ENCODE measurements at places on chromosomes 16 and 17. TPM values are rescaled to one million over a fixed set of nuclear protein-coding genes. Genes with fewer than 3 reads are reported as not detected.

Gene GINS3
- total RNA-seq, result 46.4 TPM

Gene RDM1
- not detected for total RNA-seq

Gene ZNF319
- total RNA-seq, result 5.6 TPM

Gene PLLP
- total RNA-seq, result 0.30 TPM

Gene MEAK7
- 5.1 TPM for total RNA-seq

Gene CLEC3A
- not detected for total RNA-seq

Gene MGAT5B
- total RNA-seq, result 0.35 TPM

Gene CCL7
- not detected for total RNA-seq

Gene PRSS22
- not detected for total RNA-seq

Gene CHST4
- total RNA-seq, result 0.61 TPM

Gene TK1
- 141 TPM for total RNA-seq

Gene LHX1
- total RNA-seq, result 0.43 TPM

Gene TM4SF5
- total RNA-seq, result not detected

Gene ADCY9
- total RNA-seq, result 17.9 TPM

Gene PPM1E
- 3.2 TPM for total RNA-seq

Gene TPSG1
- total RNA-seq, result not detected

Gene ABCA8
- 0.13 TPM for total RNA-seq

Gene GCGR
- total RNA-seq, result 0.04 TPM

Gene ABCC12
- not detected for total RNA-seq

Gene RASD1
- not detected for total RNA-seq

Gene TEKT5
- not detected for total RNA-seq

Gene GRIN2A
- total RNA-seq, result not detected

Gene UTP18
- total RNA-seq, result 57.9 TPM

Gene SCNN1G
- total RNA-seq, result not detected

Gene KSR1
- 37.6 TPM for total RNA-seq

Gene RAMP2
- not detected for total RNA-seq

Gene KRT9
- total RNA-seq, result not detected

Gene HOXB2
- 5.9 TPM for total RNA-seq

Gene CHAD
- total RNA-seq, result not detected

Gene C1QL1
- total RNA-seq, result 0.10 TPM

Gene ZPBP2
- not detected for total RNA-seq

Gene KRTAP9-4
- total RNA-seq, result not detected

Gene LDAF1
- 6.8 TPM for total RNA-seq

Gene TMEM114
- total RNA-seq, result not detected

Gene RNF213
- 13.0 TPM for total RNA-seq

Gene ABCA9
- total RNA-seq, result not detected

Gene PRSS27
- 0.40 TPM for total RNA-seq

Gene CCL13
- not detected for total RNA-seq

Gene SULT1A4
- total RNA-seq, result 1.2 TPM

Gene HOXB1
- not detected for total RNA-seq

Gene G6PC1
- not detected for total RNA-seq

Gene RNF43
- total RNA-seq, result not detected

Gene CA4
- not detected for total RNA-seq

Gene BTBD17
- total RNA-seq, result not detected

Gene TBC1D3B
- total RNA-seq, result 1.5 TPM

Gene WFDC1
- 0.43 TPM for total RNA-seq

Gene ZNF771
- total RNA-seq, result 14.0 TPM

Gene PERCC1
- 111 TPM for total RNA-seq

Gene CAVIN1
- total RNA-seq, result 47.8 TPM

Gene ANTKMT
- 11.4 TPM for total RNA-seq

Gene ZNF785
- total RNA-seq, result 18.2 TPM

Gene DOC2B
- total RNA-seq, result not detected

Gene IGSF6
- total RNA-seq, result not detected

Gene ABCA3
- 0.10 TPM for total RNA-seq

Gene TMEM92
- total RNA-seq, result not detected

Data from SJCRH30 (cell line).